ENCODE measurements at places on chromosomes 4 and X. TPM values are rescaled to one million over a fixed set of nuclear protein-coding genes. Genes with fewer than 3 reads are reported as not detected.

Gene PLXNA3
- total RNA-seq: 37.7 TPM

Gene MOB1B
- 11.0 TPM for total RNA-seq

Gene RAB39B
- total RNA-seq: 0.13 TPM

Gene BTC
- 6.1 TPM for total RNA-seq

Gene COL4A6
- total RNA-seq: 1.1 TPM

Gene TMEM271
- not detected for total RNA-seq

Gene PDZD4
- 1.5 TPM for total RNA-seq

Gene SMC1A
- total RNA-seq: 124 TPM

Gene HPGDS
- 1.5 TPM for total RNA-seq

Gene VSIG4
- 14.1 TPM for total RNA-seq

Gene CAPN6
- 2.4 TPM for total RNA-seq

Gene TMEM175
- total RNA-seq: 30.2 TPM

Gene ZFYVE28
- 31.6 TPM for total RNA-seq

GRCh38 chr4:23957465-23957864 lies 67.6 kb upstream of the PPARGC1A start:
- H3K36me3 ChIP-seq: no peaks in the 10 kb centered on the region
- DNase-seq: no peak
- H3K27ac ChIP-seq: no peak overlapping the region

- DNase-seq: no peak
- no peak overlapping the region for H3K27ac ChIP-seq
- no peaks in the 10 kb centered on the region for H3K36me3 ChIP-seq
- H3K27me3 ChIP-seq: no peaks in the 10 kb centered on the region
- H3K4me1 ChIP-seq: no peaks in the 10 kb centered on the region
Measured at GRCh38 chr4:128715616-128716015, 93.9 kb upstream of the JADE1 start.

GRCh38 chr4:53713767-53714166 lies 122.5 kb upstream of the LNX1 start:
- H3K27me3 ChIP-seq: no peaks in the 10 kb centered on the region
- no peak for DNase-seq
- no peak overlapping the region for H3K27ac ChIP-seq

- H3K4me1 ChIP-seq: no peaks in the 10 kb centered on the region
- no peak for DNase-seq
- no peaks in the 10 kb centered on the region for H3K27me3 ChIP-seq
- no peak overlapping the region for H3K4me3 ChIP-seq
Measured at GRCh38 chr4:84680956-84681355, 98.0 kb downstream of the CDS1 start.

- no peak for DNase-seq
- H3K4me3 ChIP-seq: no peak overlapping the region
- peak overlapping the region; percentile 68 for H3K27ac ChIP-seq
- H3K4me1 ChIP-seq: no peaks in the 10 kb centered on the region
- H3K27me3 ChIP-seq: no peaks in the 10 kb centered on the region
Measured at GRCh38 chrX:43551590-43551989, 104.5 kb upstream of the MAOA start.

DNA sequence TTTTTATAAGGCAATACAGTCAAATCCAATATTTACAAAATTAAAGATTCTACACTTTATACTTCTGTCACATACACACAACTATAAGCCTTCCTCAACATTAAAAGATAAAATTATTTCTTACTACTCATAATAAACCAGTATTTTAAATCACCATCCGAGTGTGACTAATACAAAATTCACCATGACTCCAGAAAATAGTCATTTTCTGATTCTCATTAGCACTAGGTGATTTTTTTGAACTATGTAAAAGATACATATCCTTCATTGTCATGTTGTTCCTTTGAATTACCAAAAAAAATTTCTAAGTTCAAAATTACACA lies 646 bp upstream of the SLC7A11 start:
- H3K4me3 ChIP-seq: peak overlapping the region; percentile 11
- DNase-seq: no peak
- H3K4me1 ChIP-seq: no peaks in the 10 kb centered on the region
- H3K27ac ChIP-seq: peak overlapping the region; percentile 88
- H3K36me3 ChIP-seq: no peaks in the 10 kb centered on the region

DNA sequence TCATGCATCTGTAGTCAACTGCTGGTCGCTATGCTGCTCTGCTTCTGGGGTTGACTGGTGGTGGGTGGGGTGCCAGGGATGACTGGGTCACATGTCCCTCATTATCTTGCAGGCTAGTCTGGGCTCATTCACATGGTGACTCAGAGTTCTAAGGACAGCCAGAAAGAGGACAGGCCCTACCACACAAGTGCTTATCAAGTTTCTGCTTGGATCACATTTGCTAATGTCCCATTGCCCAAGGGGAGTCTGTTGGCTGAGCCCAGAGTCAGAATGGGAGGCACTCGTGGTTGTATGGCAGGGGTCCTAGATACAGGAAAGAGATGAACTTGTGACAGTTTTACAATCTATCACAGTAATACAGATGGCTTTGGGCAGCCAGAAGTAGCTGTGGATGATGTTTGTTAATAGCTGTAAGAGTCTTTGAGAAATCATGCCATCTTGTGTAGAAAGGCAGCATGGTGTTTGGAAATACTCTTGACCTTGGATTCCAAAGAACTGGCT lies 221.3 kb downstream of the GPAT3 start:
- H3K4me1 ChIP-seq: no peaks in the 10 kb centered on the region
- no peaks in the 10 kb centered on the region for H3K27me3 ChIP-seq
- H3K27ac ChIP-seq: no peak overlapping the region
- no peak overlapping the region for H3K4me3 ChIP-seq
- H3K36me3 ChIP-seq: no peaks in the 10 kb centered on the region

DNA sequence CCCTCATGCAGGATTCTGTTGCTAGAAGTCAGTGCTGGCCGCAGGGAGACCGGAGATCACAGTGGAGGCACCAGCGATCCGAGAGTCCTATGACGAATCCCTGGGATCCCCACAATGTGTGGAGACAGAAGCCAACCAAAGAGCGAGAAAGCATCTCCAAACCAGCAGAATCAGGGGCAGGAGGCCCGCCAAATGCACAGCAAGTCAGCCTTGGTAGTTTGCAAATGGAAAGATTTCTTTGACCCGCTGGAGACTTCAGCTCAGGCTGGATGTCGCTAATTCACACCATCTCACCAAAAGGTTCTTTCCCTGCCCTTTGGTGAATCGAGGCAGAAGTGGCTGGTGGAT lies 505 bp upstream of the PKD2 start:
- no peaks in the 10 kb centered on the region for H3K27me3 ChIP-seq
- peak overlapping the region; percentile 90 for H3K4me3 ChIP-seq
- H3K4me1 ChIP-seq: no peaks in the 10 kb centered on the region
- DNase-seq: no peak
- H3K36me3 ChIP-seq: no peaks in the 10 kb centered on the region
- peak overlapping the region; percentile 28 for H3K27ac ChIP-seq

DNA sequence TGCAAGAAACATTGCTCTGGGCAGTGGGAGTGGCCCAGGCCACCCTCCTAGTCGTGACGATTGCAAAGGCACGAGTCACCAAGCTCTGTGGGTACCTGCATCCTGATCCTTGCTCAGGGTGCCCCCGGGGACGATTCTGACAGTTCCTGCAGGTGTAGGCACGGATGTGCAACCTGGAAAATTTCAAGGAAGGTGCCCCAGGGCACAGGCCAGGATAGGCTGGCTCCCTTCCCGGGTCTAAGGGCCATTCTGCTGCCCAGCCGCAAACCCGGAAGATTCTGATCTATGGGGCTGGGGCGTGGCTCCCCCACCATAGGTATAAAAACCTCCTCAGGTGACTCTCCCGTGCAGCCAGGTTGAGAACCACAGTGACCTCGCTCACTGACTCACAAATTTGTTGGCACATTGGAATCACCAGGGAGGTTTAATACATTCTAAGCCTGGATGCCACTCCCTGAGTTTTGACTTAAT lies 228.5 kb downstream of the PTTG2 start:
- DNase-seq: peak; percentile 89
- H3K4me3 ChIP-seq: no peak overlapping the region
- no peaks in the 10 kb centered on the region for H3K4me1 ChIP-seq
- H3K36me3 ChIP-seq: no peaks in the 10 kb centered on the region
- H3K27ac ChIP-seq: peak overlapping the region; percentile 69

GRCh38 chr4:86910820-86911684 lies 18.8 kb upstream of the C4orf36 start:
- H3K27ac ChIP-seq: no peak overlapping the region
- H3K4me3 ChIP-seq: no peak overlapping the region
- H3K36me3 ChIP-seq: no peaks in the 10 kb centered on the region
- H3K4me1 ChIP-seq: no peaks in the 10 kb centered on the region
- no peaks in the 10 kb centered on the region for H3K27me3 ChIP-seq

- H3K36me3 ChIP-seq: no peaks in the 10 kb centered on the region
- H3K27me3 ChIP-seq: no peaks in the 10 kb centered on the region
- no peaks in the 10 kb centered on the region for H3K4me1 ChIP-seq
Measured at GRCh38 chrX:45344594-45344993, 143.9 kb upstream of the DIPK2B start.

GRCh38 chrX:9233141-9233540 lies 199.2 kb upstream of the FAM9B start:
- no peaks in the 10 kb centered on the region for H3K4me1 ChIP-seq
- no peaks in the 10 kb centered on the region for H3K36me3 ChIP-seq
- H3K27ac ChIP-seq: no peak overlapping the region
- DNase-seq: no peak

- H3K4me1 ChIP-seq: no peaks in the 10 kb centered on the region
- H3K36me3 ChIP-seq: no peaks in the 10 kb centered on the region
- no peak overlapping the region for H3K4me3 ChIP-seq
- H3K27me3 ChIP-seq: no peaks in the 10 kb centered on the region
Measured at GRCh38 chr4:188037003-188037713, 41.6 kb downstream of the ZFP42 start.

DNA sequence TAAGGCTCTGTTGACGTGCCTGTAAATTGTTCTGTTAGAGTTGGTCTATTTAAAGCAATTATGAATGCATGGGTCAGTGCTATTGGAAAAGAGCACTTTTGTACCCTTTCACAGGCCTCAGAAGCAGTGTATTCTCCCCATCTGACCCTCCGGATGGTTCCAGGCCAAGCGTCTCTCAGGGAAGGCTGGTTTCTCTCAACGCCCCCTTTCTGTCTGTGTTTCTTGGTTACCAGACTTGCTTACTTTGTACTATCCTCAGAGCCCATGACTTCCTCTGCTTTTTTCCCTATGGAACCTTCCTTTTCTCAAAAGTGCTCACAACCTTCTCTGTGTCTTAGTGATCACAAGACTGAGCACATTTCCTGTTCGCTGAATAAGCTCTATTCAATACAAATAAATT lies 559.3 kb upstream of the ZFP42 start:
- no peaks in the 10 kb centered on the region for H3K27me3 ChIP-seq
- no peak overlapping the region for H3K4me3 ChIP-seq
- no peak for DNase-seq

DNA sequence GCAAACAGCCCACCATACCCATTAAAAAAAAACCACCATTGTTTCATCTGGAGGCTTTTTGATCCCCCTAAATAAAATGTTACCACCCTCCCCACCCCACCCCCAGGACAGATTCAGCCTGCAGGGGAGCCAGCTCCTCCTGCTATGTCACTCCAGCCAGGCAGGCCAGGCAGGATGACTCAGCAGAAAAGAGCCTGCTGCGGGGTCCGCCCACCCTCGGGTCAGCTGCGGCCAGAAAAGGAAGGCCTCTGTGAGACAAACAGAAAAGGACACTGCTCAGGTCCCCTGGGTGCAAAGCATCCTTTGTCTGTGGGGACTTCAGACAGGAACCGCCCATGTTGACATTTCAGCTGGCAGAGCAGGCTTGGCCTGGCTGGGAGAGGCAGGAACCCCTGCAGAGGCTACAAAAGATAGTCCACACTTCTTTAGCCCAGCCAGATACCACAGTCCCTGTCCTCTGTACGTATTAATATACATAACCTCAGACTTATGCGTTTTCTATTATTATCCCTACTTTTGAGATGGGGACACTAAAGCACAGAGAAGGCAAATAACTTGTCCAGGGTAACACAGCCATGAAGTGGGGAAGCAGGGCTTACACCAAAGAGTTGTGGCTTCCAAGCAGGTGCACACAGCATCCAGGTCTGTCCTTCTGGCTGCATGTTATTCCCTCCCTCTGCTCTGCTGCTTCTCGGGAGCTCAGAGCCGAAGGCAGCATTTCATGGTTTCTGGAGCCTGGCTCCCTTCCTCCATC lies 147.7 kb downstream of the CPEB2 start:
- DNase-seq: peak; percentile 50
- H3K36me3 ChIP-seq: no peaks in the 10 kb centered on the region
- no peaks in the 10 kb centered on the region for H3K27me3 ChIP-seq
- H3K27ac ChIP-seq: no peak overlapping the region

DNA sequence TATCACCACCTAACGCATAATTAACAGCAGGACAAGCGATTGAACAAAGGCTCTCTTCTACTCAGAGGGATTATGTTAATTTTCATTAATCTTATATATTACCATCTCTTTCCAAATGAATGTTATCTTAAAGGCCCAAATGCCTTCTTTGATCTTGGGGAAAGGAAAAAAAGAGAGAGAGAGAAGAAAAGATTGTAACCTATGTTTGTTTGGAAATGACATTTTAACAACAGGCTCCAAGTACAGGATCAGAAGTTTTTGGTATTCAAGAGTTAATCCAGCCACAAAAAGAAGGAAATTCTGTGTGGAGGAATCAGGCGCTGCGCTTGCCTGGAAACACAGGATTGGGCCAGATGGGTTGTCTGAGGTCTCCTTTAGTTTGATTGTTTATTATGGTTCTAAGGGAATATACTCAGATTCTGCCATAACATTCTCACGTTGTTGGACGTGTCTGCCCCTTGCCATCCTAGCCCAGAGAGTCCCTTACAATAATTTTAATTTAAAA lies 100.7 kb upstream of the STX18 start:
- H3K4me3 ChIP-seq: no peak overlapping the region
- no peaks in the 10 kb centered on the region for H3K4me1 ChIP-seq
- H3K27ac ChIP-seq: no peak overlapping the region
- no peaks in the 10 kb centered on the region for H3K27me3 ChIP-seq

DNA sequence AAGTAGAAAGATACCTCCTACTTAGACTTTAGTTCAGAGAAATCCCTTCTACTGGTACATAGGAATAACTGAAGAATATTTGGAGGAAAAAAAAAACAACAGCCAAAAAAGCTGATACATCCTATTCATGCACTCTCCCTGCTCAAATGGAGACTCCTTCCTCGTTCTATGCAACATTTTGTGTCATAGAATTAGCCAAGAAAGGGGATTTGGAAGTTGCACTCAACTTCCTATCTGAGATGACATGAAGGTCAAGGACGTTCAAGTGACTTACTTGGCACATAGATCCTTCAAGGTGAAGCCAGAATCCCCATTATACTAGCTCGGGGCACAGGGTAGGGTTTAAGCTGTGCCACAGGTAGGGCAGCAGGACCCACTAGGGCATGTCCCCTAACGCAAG lies 56.2 kb upstream of the S100G start:
- H3K4me1 ChIP-seq: no peaks in the 10 kb centered on the region
- DNase-seq: no peak
- H3K27ac ChIP-seq: no peak overlapping the region
- no peak overlapping the region for H3K4me3 ChIP-seq
- H3K36me3 ChIP-seq: no peaks in the 10 kb centered on the region

- H3K4me1 ChIP-seq: no peaks in the 10 kb centered on the region
- no peaks in the 10 kb centered on the region for H3K36me3 ChIP-seq
- H3K27ac ChIP-seq: no peak overlapping the region
Measured at GRCh38 chrX:38599796-38600755, 38.7 kb downstream of the TSPAN7 start.

- H3K4me1 ChIP-seq: no peaks in the 10 kb centered on the region
- no peak overlapping the region for H3K4me3 ChIP-seq
- no peak overlapping the region for H3K27ac ChIP-seq
- DNase-seq: no peak
- H3K36me3 ChIP-seq: no peaks in the 10 kb centered on the region
- no peaks in the 10 kb centered on the region for H3K27me3 ChIP-seq
Measured at GRCh38 chrX:17559728-17560379, 177.4 kb upstream of the SCML1 start.

GRCh38 chr4:112514647-112515197 lies 1.3 kb downstream of the NEUROG2 start:
- peaks cover 25% of the 10 kb centered on the region for H3K4me1 ChIP-seq
- H3K4me3 ChIP-seq: peak overlapping the region; percentile 49
- H3K36me3 ChIP-seq: no peaks in the 10 kb centered on the region
